ENCODE measurements at places on chromosomes 5 and 9. TPM values are rescaled to one million over a fixed set of nuclear protein-coding genes. Genes with fewer than 3 reads are reported as not detected.

DNA sequence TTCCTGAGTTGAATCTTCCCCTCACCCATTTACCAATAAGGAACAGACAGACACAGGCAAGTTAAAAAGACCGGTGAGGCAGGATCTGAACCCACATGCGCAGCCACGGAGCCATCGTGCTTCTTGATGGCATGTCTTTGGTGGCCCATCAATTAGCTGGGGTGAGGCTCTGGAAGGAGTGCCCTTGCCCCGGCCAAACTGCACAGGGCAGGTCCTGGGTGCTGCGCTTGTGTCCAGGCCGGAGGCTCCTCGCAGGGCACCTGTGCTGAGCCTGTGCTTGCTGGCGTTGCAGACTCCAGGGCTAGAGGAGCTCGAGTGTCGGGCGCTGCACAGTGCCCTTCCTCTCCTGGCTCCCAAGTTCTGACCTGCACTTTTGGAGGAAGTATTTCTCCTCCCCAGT lies 66.4 kb downstream of the PSMB7 start:
- H3K36me3 ChIP-seq: peaks cover 11% of the 10 kb centered on the region
- DNase-seq: peak; percentile 10
- no peak overlapping the region for H3K4me3 ChIP-seq
- H3K27me3 ChIP-seq: no peaks in the 10 kb centered on the region
- H3K27ac ChIP-seq: no peak overlapping the region

- no peak for DNase-seq
- no peak overlapping the region for H3K27ac ChIP-seq
- H3K36me3 ChIP-seq: peaks cover 14% of the 10 kb centered on the region
- no peak overlapping the region for H3K4me3 ChIP-seq
Observed at GRCh38 chr9:2041736-2042135, 26.6 kb downstream of the SMARCA2 start.

DNA sequence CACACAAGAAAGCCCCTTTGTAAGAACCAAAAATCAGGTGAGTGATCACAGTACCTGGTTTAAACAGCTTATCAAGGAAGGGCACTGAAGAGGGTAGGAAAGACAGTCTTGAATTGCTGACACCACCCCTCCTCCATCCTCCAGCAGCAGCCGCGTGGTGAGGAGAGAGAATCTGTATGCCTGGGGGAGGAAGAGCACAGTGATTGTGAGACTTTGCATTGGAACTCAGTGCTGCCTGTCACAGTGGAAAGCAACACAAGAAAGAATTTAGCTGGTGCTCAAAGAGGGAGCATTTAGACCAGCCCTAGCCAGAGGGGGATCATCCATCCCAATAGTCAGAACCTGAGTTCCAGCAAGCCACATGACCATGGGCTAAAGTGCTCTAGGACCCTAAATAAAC lies 11.6 kb upstream of the STX17 start:
- no peaks in the 10 kb centered on the region for H3K27me3 ChIP-seq
- DNase-seq: no peak
- no peaks in the 10 kb centered on the region for H3K36me3 ChIP-seq
- no peak overlapping the region for H3K4me3 ChIP-seq
- no peaks in the 10 kb centered on the region for H3K4me1 ChIP-seq

DNA sequence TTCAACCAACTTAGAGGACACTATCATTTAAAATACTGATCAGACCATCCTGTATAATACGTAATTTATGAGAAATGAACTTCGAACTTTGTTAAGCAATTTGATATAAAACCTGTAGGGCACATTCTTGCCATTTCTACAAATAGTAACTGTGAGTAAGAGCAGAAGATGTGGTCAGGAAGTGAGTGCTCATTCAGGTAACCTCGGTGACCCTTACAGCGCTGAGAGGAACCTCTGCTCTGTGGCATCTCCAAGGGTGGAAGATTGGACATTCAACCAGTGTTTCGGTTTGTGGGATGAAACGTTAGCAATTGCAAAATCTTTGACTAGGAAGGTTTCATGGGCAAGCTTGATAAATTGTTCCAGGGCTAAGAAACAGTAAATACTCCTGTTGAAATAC lies 194.8 kb upstream of the IRX2 start:
- H3K27me3 ChIP-seq: no peaks in the 10 kb centered on the region
- no peaks in the 10 kb centered on the region for H3K36me3 ChIP-seq
- H3K27ac ChIP-seq: no peak overlapping the region
- no peaks in the 10 kb centered on the region for H3K4me1 ChIP-seq
- no peak overlapping the region for H3K4me3 ChIP-seq
- DNase-seq: no peak

GRCh38 chr5:159514229-159514810 lies 184.0 kb upstream of the IL12B start:
- no peak overlapping the region for H3K4me3 ChIP-seq
- H3K27ac ChIP-seq: no peak overlapping the region
- no peaks in the 10 kb centered on the region for H3K36me3 ChIP-seq
- H3K27me3 ChIP-seq: no peaks in the 10 kb centered on the region
- H3K4me1 ChIP-seq: no peaks in the 10 kb centered on the region

DNA sequence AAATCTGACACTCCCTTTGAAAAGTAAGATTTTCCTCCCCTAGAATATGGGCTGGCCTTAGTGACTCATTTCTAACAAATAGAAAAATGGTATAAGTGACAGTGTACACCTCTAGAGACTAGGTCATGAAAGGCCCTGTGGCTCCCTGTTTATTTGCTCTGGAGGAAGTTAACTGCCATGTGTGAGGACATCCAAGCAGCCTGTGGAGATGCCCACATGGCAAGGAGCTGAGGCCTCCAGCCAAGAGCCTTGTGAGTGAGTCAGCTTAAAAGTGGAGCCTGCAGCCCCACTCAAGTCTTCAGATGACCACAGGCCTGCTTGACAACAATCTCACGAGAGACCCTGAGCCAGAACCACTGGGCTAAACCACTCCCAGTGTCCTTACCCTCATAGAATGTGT lies 128.1 kb upstream of the LHFPL2 start:
- no peak for DNase-seq
- H3K4me1 ChIP-seq: no peaks in the 10 kb centered on the region
- no peak overlapping the region for H3K4me3 ChIP-seq
- no peaks in the 10 kb centered on the region for H3K27me3 ChIP-seq

The FOXD4L5 gene
- total RNA-seq: 0.21 TPM

The C9orf153 gene
- total RNA-seq: 0.66 TPM

The PRSS3 gene
- not detected for total RNA-seq

The DIRAS2 gene
- 2.2 TPM for total RNA-seq

The KLHL9 gene
- 30.2 TPM for total RNA-seq

The HAVCR2 gene
- 13.1 TPM for total RNA-seq

The RFESD gene
- 0.98 TPM for total RNA-seq
